ENCODE measurements at places on chromosomes 5 and 9. TPM values are rescaled to one million over a fixed set of nuclear protein-coding genes. Genes with fewer than 3 reads are reported as not detected.

- no peaks in the 10 kb centered on the region for H3K36me3 ChIP-seq
- H3K4me3 ChIP-seq, result no peak overlapping the region
- no peak overlapping the region for H3K27ac ChIP-seq
- no peaks in the 10 kb centered on the region for H3K4me1 ChIP-seq
- DNase-seq, result no peak
Observed at GRCh38 chr9:125106285-125106893, 36.9 kb downstream of the SCAI start.

Gene NUTM2G
- total RNA-seq, result not detected

- H3K36me3 ChIP-seq, result no peaks in the 10 kb centered on the region
- peaks cover 9% of the 10 kb centered on the region for H3K27me3 ChIP-seq
- peak within 1 kb of the TSS; percentile 56 for H3K27ac ChIP-seq
- H3K4me1 ChIP-seq, result peaks cover 24% of the 10 kb centered on the region
- H3K4me3 ChIP-seq, result peak within 1 kb of the TSS; percentile 57
Observed at GRCh38 chr5:43191740-43192557, at the start of gene NIM1K. TSS of gene NIM1K (plus strand) at chr5:43192225. CDS start at chr5:43245776, 53,551 bp downstream.

DNA sequence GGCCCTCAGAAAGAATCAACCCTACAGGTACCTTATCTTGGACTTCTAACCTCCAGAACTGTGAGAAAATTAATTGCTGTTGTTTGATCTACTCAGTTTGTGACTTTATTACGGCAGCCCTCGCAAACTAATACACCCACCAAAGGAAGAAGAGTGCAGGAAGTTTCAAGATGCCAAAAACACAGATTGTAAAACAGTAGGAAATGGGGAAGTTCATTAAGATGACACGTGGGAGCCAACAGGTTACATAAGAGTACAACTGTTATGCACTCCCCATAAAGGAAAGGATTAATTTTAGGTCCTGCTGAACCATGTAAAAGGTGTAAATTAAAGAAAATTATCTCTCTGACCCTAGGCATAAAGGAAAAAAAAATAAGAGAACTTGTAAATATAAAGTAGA lies 294.3 kb downstream of the EPB41L4A start:
- no peaks in the 10 kb centered on the region for H3K4me1 ChIP-seq
- no peaks in the 10 kb centered on the region for H3K27me3 ChIP-seq
- H3K36me3 ChIP-seq, result no peaks in the 10 kb centered on the region
- H3K4me3 ChIP-seq, result no peak overlapping the region

DNA sequence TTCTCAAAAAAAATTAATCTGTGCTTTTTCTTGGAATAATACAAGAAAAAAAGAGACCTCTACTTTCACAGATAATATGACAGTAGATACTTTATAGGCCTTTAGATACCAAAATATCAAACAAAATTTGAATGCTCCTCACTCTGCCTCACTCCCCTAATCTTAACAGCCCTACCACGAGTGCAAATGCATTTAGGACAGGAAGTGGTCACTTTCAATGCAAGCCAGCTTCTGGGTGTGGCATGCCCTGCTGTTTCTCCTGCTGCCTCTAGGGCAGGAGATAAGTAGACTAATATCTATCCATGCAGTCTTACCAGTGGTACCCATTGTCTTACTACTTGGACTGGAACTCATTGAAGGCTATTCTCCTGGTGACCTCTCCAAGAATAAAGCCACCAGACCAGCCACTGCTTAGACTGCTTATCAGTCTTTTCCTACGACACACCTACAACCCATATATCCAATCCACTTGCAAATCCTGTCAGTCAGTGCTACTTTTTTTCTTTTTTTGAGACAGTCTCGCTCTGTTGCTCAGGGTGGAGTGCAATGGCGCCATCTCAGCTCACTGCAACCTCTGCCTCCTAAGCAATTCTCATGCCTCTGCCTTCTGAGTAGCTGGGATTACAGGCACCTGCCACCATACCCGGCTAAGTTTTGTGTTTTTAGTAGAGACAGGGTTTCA lies 23.0 kb downstream of the FRRS1L start:
- H3K27ac ChIP-seq, result no peak overlapping the region
- no peak overlapping the region for H3K4me3 ChIP-seq
- DNase-seq, result no peak
- H3K27me3 ChIP-seq, result no peaks in the 10 kb centered on the region

Gene MEIKIN
- not detected for total RNA-seq

- H3K27me3 ChIP-seq, result no peaks in the 10 kb centered on the region
- DNase-seq, result peak; percentile 74
Observed at GRCh38 chr9:136566901-136567300, 21.1 kb upstream of the NOTCH1 start.

DNA sequence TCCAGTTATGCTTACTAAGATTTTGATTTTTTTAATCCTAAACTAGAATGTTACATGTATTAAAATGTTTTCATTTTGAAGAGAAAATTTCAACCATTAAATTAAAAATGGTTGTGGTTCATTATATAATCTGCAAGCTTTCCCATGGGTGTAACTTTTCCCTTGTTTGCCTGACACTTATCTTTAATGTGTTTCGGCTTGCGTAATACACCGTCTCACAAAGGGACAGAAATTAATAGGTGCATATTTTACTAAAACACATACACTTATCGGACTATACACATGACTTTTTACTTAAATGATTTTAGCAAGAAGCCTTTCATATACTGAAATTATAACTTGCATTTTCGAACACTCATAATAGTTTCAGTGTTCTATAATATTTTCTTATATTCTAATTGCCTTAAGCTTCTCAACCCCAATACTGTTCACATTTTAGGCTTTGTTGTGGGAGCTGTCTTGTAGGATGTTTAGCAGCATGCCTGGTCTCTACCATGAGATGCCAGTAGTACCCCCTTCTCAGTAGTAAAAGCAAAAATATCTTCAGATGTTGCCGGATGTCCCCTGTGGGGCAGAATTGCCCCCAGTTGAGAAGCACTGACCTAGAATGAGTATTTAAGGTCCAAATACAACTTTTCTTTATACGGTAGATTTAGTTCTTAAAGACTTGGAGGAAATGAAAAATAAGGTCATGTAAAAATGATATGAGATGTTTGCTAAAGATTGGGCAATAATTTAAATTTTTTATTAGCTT lies 28.6 kb downstream of the UGCG start:
- H3K4me1 ChIP-seq, result peaks cover 30% of the 10 kb centered on the region
- peaks cover 10% of the 10 kb centered on the region for H3K36me3 ChIP-seq
- no peaks in the 10 kb centered on the region for H3K27me3 ChIP-seq
- no peak overlapping the region for H3K4me3 ChIP-seq
- H3K27ac ChIP-seq, result peak overlapping the region; percentile 15
- no peak for DNase-seq

Gene CA9
- total RNA-seq, result not detected

- no peaks in the 10 kb centered on the region for H3K4me1 ChIP-seq
- H3K27ac ChIP-seq, result no peak overlapping the region
- H3K27me3 ChIP-seq, result no peaks in the 10 kb centered on the region
- no peaks in the 10 kb centered on the region for H3K36me3 ChIP-seq
- H3K4me3 ChIP-seq, result no peak overlapping the region
Observed at GRCh38 chr5:108654051-108654450, 93.6 kb upstream of the FER start.

DNA sequence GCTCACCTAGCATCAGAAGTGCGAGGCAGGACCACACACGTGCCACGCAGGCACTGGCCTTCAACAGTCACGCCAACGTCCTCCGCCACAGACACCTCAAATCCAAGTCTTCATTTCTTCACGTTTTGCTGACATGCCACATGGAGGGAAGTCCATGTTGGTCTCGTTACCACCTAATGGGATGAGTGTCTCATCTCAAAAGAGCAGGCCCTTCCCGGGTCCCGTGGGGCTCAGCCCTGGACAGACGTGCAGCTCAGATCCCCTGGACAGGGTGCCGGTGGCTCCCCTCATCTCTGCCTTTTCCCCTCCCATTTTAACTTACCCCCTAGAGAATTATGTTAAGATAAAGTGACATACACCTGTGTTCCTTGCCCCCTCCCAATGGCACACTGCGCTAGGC lies 76.8 kb downstream of the MRPL36 start:
- no peak overlapping the region for H3K4me3 ChIP-seq
- H3K27ac ChIP-seq, result no peak overlapping the region
- DNase-seq, result no peak
- H3K27me3 ChIP-seq, result no peaks in the 10 kb centered on the region
- H3K36me3 ChIP-seq, result no peaks in the 10 kb centered on the region
- H3K4me1 ChIP-seq, result no peaks in the 10 kb centered on the region

GRCh38 chr9:23278561-23278960 lies 547.5 kb downstream of the ELAVL2 start:
- DNase-seq, result no peak
- no peaks in the 10 kb centered on the region for H3K4me1 ChIP-seq
- no peak overlapping the region for H3K4me3 ChIP-seq
- H3K27ac ChIP-seq, result no peak overlapping the region
- no peaks in the 10 kb centered on the region for H3K36me3 ChIP-seq
- H3K27me3 ChIP-seq, result no peaks in the 10 kb centered on the region

DNA sequence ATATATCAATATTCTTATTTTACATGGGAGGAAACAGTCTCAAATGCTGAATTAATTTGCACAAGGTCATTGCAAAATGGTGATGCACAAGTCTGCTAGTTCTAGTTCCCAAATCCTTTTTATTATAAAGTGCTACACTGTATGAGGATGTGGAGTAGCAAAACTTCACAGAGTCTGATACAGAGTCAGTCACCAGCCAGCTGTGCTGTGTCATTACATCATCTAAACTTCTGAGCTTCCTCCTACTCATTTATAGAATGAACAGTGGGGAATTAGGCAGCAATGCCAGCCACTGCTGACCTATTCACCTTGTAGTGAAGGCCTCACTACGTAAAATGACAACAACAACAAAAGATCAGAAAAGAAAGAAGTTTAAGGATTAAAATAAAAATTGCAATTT lies 357.8 kb downstream of the TMEM167A start:
- H3K27ac ChIP-seq, result no peak overlapping the region
- H3K4me3 ChIP-seq, result no peak overlapping the region
- DNase-seq, result no peak
- no peaks in the 10 kb centered on the region for H3K4me1 ChIP-seq

- H3K27me3 ChIP-seq, result no peaks in the 10 kb centered on the region
- H3K4me1 ChIP-seq, result no peaks in the 10 kb centered on the region
- no peak overlapping the region for H3K27ac ChIP-seq
- no peak overlapping the region for H3K4me3 ChIP-seq
Observed at GRCh38 chr5:37777432-37778130, 62.3 kb downstream of the GDNF start.

DNA sequence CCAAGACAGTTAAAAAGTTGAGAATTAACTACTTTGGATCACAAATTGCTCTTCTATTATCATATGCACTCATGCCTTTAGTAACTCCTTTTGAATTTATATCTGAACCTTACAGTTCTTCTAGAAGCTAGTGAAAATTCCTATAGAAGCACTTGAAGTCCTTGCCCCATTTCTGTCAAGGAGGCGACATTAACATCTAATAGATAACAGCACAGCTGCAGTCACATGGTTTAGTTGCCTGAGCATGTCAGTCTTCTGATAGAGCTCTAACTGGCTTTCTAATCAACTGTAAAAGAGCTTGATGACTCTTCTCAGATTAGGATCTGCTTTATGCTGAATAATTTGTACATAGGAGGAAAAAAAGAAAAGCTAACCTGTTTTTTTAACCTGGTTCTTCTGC lies 9.0 kb downstream of the RFESD start:
- no peak overlapping the region for H3K27ac ChIP-seq
- DNase-seq, result no peak
- no peak overlapping the region for H3K4me3 ChIP-seq
- no peaks in the 10 kb centered on the region for H3K4me1 ChIP-seq

Gene ZNF474
- total RNA-seq, result 7.2 TPM

- H3K27me3 ChIP-seq, result no peaks in the 10 kb centered on the region
- H3K4me1 ChIP-seq, result peaks cover 5% of the 10 kb centered on the region
- H3K4me3 ChIP-seq, result no peak overlapping the region
- H3K27ac ChIP-seq, result no peak overlapping the region
- DNase-seq, result no peak
Observed at GRCh38 chr5:81717860-81718259, 33.0 kb downstream of the SSBP2 start.

GRCh38 chr9:109037946-109038715 lies 24.8 kb upstream of the CTNNAL1 start:
- H3K27me3 ChIP-seq, result no peaks in the 10 kb centered on the region
- no peak overlapping the region for H3K27ac ChIP-seq
- peaks cover 12% of the 10 kb centered on the region for H3K36me3 ChIP-seq
- peaks cover 18% of the 10 kb centered on the region for H3K4me1 ChIP-seq
- no peak for DNase-seq

- H3K27ac ChIP-seq, result no peak overlapping the region
- no peak overlapping the region for H3K4me3 ChIP-seq
- no peak for DNase-seq
- H3K27me3 ChIP-seq, result no peaks in the 10 kb centered on the region
Observed at GRCh38 chr5:157049605-157050004, 9.3 kb downstream of the HAVCR1 start.

Gene PCDHA7
- total RNA-seq, result 3.1 TPM

Gene F2RL2
- not detected for total RNA-seq

DNA sequence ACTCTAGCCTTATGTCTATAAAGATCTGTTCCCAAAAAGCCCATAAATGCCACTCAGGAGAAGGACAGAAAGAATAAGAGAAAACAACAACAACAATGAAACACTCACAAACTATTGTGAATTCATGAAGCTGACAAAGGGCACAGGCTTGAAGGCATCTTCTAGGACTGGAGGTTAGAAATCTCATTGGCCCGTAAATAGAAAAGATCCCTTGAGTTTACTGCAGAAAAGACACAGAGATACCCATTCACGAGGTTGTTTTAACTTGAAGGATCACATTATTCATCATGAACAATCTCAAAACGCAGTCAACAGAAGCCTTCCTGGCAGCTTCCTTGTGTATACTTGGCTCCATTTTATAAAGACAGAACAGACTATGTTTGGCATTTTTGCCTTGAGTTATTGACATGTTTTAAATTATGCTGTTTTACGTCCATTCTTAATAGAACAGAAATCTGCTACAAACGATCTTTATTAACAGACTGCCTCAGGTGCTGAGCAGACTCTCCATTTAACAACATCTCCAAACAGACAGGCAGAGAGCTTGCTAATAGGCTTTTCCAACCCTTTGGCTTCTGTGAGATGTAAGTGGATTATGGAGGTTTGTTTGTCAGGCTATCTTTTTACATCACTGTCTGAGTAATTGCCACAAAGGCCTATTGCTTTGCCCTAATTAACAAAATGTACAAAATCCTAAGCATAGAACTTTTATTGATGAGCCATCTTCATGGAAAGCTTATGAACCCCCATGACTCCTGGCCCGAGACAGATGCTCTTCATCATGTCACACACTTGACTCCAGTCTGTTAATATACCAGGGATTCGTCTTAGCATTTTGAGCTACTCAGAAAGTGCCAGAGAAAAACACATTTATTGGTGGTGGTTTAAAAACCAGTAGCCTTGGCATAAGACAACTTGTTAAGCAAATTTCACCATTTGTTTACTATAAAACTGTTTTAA lies 735.3 kb upstream of the ZNF608 start:
- no peak overlapping the region for H3K27ac ChIP-seq
- DNase-seq, result no peak
- H3K36me3 ChIP-seq, result no peaks in the 10 kb centered on the region
- H3K4me3 ChIP-seq, result no peak overlapping the region

GRCh38 chr9:92048924-92049625 lies 66.1 kb downstream of the SPTLC1 start:
- no peaks in the 10 kb centered on the region for H3K4me1 ChIP-seq
- no peak for DNase-seq
- H3K36me3 ChIP-seq, result peaks cover 36% of the 10 kb centered on the region
- H3K27ac ChIP-seq, result no peak overlapping the region
- no peaks in the 10 kb centered on the region for H3K27me3 ChIP-seq

GRCh38 chr9:128845186-128845931 lies 15.8 kb upstream of the SPOUT1 start:
- no peak overlapping the region for H3K27ac ChIP-seq
- no peaks in the 10 kb centered on the region for H3K36me3 ChIP-seq
- no peak overlapping the region for H3K4me3 ChIP-seq
- DNase-seq, result no peak
- no peaks in the 10 kb centered on the region for H3K4me1 ChIP-seq
- no peaks in the 10 kb centered on the region for H3K27me3 ChIP-seq

Gene MZB1
- total RNA-seq, result 2.1 TPM
